LHCN-M2 (cell line): ENCODE measurements at places on chromosomes 7 and 10. TPM values are rescaled to one million over a fixed set of nuclear protein-coding genes. Genes with fewer than 3 reads are reported as not detected.

The EBLN1 gene
- total RNA-seq = 0.26 TPM in 1 of 2 replicates, not detected in the other

DNA sequence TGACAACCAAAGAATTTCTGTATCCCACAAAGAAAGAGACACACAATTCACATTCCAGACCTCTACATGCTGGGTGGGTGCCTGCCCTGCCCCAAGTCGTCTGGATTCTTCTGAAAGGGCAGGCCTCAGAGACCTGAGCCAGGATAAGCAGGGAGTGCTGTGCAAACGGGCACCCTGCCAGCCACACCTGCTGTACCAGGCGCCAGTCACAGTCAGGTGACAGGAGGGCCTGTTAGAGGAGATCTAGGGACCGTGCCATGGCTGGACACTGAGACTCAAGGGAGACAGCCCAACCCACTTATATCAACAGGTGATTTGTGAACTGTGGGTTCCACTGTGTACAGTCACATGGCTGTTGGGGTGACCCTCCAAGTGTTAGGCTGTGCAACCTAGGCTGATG lies 103.1 kb upstream of the AFAP1L2 start:
- DNase-seq = no peak

DNA sequence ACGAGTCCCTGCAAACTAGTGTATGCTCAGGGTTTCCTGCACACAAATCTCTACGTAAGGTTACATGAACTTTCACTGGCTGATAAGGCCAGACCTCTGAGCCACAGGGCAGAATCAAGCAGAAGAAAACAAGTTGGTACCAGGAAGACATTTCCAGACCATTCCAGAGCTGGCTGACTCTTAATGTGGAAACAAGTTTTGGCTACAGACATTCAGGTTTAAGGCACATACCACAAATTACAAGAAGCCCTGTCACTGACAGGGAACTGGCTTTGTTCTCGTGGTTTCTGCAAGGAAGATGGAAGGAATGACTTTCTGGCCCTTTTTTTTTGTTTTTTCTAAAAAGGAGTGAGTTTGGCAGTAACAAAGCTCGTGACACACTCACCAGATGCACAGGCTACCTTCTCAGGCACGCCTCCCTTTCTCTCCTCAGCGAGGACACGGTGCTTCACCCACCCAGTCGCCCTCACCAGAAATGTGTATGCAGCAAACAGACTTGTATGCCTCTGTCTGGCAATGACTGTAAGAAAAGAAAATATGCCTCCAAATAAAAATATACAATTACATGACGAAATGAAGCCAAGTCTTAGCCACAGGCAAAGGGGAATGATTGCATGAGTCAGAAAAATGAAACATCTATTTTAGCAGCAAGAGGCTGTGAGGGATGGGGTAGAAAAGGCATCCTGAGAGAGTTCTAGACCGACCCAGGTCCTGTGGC lies 22.6 kb downstream of the PLAC9 start:
- DNase-seq = peak; percentile 78

The FAM25G gene
- total RNA-seq = not detected in 2 replicates

DNA sequence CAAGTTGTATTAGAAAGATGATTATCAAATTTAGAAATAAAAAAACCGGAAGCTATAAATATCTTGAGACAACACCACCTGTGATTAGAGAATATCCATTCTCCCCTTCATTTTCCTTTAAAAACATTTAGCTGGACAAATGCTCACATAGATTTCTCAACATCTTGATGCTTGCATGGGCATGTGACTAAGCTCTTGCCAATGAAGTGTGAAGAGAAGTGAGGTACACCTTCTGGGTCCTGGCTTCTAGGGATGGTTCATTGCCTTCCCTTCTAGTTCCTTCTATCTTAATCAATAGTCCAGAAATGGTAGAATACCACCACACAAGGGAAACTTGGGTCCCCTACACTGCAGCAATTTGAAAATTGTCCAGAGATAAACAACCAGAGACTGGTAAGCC lies 41.0 kb downstream of the WAPL start:
- no peak for DNase-seq

- no peak for DNase-seq
Observed at GRCh38 chr10:46555366-46555712, 1.1 kb downstream of the GPRIN2 start.

The CFAP46 gene
- total RNA-seq = not detected in 2 replicates

GRCh38 chr7:129862682-129863081 lies 90.1 kb downstream of the UBE2H start:
- no peak for DNase-seq
